Thoracic aorta (tissue), 2 donors: ENCODE measurements at places on chromosomes 3 and 15.

- no peak for DNase-seq
Measured at GRCh38 chr3:43062040-43062563, 43.8 kb downstream of the POMGNT2 start.

- DNase-seq = no peak
Measured at GRCh38 chr3:47850564-47851410, 47.8 kb downstream of the DHX30 start.

DNA sequence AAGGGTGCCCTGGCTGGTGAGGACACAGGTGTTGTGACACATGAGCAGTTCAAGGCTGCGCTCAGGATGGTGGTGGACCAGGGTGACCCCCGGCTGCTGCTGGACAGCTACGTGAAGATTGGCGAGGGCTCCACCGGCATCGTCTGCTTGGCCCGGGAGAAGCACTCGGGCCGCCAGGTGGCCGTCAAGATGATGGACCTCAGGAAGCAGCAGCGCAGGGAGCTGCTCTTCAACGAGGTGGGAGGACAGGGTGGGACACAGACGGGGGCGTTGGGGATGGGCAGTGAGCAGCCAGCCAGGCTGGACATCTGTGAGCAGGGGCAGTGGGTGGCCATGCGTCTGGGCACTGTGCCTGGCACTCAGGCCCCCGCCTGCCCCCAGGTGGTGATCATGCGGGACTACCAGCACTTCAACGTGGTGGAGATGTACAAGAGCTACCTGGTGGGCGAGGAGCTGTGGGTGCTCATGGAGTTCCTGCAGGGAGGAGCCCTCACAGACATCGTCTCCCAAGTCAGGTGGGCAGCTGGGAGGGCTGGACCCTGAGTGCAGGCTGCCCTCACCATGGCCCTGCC is 10.3 kb downstream of the ANKRD63 start:
- no peak for DNase-seq

DNA sequence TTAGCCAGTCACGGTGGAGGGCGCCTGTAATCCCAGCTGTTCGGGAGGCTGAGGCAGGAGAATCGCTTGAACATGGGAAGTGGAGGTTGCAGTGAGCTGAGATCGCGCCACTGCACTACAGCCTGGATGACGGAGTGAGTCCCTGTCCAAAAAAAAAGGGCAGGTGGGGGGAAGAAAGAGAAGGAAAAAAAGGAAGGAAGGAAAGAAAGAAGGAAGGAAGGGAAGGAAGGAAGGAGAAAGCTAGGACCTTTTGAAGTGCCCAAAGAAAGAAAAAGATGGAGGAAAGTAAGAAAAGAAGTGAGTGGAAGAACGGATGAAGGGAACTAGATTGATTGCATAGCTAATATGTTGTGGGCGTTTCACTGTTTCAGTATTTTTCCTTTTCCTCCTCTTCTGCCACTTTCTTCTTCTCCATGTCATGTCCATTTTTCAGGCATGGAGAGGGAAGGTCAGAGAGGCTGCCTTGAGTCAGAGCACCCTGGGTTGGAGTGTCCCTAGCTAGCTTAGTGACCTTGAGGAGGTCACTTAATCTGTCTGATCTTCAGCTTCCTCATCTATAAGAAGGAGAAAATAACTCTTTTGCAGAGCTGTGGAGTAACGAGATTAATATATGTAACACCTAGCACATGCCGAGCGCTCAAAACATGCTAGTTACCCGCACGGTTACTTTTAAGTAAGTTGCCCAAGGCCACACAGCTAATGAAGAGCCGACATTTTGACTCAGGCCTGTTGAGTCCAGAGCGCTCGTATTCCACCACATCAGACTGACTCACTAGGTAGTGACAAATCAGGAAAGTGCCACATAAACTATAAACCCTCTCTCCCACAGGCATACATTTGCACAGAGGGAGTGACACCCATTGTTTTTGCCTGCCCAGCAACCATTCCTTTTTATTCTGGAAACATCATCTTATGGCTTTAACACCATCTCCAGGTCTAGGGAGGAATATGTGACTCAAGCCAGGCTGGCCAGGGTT is 42.2 kb downstream of the BHLHE40 start:
- no peak for DNase-seq

DNA sequence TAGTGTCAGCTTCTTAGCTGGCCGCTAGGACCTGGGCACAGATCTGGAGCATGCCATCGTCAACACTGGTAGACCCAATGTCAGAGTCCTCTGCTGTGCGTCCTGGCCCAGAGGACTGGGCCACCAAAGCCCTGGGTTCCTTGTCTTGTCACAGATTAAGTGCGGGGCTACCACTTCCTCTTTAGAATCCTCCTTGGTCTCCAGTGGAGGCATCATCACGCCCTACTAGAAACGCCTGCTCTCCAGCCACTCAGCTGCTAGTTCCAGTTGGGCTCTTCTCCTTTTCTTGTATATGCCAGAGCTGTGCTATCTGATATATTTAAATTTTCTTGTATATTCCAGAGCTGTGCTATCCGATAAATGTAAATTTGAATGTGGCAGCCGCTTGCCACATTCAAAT is 11.2 kb downstream of the PPCDC start:
- no peak for DNase-seq

GRCh38 chr3:65559643-65560042 is 479.1 kb downstream of the MAGI1 start:
- no peak for DNase-seq

GRCh38 chr3:191105418-191105817 is 93.6 kb upstream of the OSTN start:
- no peak for DNase-seq

DNA sequence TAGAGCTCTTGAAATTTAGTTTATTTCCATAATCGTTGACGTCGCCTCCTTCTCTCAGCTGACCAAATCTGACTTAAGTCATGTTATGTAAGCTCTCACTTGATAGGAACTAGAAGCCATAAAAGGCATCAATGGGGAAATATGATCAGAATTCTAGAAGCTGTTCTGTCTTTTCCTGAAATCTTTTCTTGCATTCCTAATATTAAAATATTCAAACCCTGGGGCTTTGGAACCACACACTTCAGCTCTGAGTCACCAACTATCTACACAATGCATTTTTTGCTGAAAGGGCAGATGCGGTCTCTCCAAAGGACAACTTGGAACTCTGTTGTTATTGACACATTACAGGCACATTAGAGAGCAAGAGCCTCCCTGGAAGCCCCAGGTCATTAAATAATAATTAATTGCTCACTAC is 91.3 kb downstream of the LARS2 start:
- no peak for DNase-seq

- DNase-seq = no peak
Measured at GRCh38 chr3:39118079-39118478, 10.6 kb downstream of the TTC21A start.

GRCh38 chr3:169465417-169465816 is 198.1 kb downstream of the MECOM start:
- no peak for DNase-seq

GRCh38 chr15:71091601-71092000 is 23.7 kb upstream of the THSD4 start:
- no peak for DNase-seq

DNA sequence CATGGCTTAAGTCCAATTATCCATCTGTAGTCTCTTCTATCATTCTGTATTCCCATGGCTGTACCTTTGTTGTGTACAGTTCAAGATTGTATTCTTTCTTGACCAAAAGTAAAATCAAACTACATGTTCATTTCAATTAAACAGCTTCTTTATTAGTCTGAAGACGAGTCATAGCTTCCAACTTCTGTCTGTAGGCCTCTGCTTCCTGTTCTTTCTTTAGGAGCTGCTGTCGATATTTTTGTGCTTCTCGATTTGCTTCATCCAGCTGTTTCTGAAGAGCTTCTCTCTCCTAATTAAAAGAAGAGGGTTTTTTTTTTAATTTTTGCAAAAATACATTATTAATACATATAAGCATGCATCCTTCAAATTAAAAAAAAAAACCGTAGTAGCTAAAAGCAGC is 13.0 kb upstream of the HDC start:
- no peak for DNase-seq

DNA sequence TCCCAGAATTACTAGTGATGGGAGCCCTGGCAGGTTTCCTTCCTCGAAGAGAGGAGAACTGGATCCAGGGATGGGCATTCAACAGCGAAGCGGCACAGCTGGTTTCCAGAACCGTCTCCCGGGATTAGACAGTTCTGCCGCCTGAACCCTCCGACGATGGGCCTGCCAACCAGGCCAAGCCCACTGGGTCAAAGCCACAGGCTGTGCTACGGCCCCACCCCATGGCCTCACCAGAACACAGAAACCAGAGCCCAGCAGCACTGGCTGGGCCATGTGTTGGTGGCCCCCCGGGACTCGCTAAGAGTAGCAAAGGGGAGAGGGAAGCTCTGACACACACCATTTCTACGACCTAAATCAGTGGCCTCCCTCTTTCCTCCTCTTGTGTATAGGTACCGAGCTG is 2.2 kb downstream of the C15orf62 start:
- DNase-seq = no peak

DNA sequence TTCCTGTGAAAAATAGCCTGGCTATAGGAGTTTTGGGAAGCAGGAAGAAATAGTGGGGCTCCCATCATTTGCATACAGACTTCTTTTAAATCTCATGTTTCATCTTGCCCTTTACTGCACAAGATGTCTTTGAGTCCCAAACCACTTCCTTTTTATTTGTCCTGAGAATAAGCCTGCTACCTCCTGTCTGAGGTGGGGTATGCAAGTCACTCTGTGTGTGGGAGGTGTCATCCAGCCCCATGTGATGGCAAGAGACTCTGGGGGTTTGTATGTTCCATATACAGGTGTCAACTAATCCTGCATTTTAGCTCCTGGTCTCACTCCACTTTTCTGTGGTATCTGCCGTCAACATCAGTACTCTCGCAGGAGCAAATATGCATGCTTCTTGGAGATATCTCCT is 102.0 kb downstream of the OTOL1 start:
- DNase-seq = no peak

GRCh38 chr15:29067949-29068348 is 182.2 kb downstream of the APBA2 start:
- no peak for DNase-seq

DNA sequence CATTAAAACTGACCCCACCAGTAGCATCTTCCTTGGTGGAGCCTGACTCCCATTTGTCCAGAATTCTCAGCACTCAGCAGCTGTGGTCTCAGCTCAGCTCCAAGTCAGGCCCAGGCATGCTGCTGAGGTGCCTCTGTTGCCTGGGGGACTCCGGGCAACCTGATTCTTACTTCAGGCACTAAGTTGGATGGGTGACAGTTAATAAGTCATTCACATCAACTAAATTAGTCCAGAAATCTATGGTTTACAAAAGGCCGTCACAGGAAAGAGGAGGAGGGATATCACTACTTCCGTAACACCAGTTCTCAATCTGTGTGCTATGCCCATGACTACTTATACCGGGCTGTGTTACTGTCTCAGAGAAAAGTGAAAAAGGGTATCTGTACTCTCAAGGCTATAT is 310.2 kb downstream of the SATB1 start:
- DNase-seq = no peak

- no peak for DNase-seq
Measured at GRCh38 chr3:164537485-164537884, 540.8 kb downstream of the SI start.

- no peak for DNase-seq
Measured at GRCh38 chr15:29631076-29632070, 190.9 kb downstream of the TJP1 start.

- DNase-seq = no peak
Measured at GRCh38 chr3:117011687-117012250, 302.2 kb downstream of the TUSC7 start.

GRCh38 chr3:143298886-143299535 is 179.4 kb downstream of the CHST2 start:
- no peak for DNase-seq

GRCh38 chr3:56795829-56796185 is 5.9 kb downstream of the ARHGEF3 start:
- DNase-seq = no peak

- DNase-seq = no peak
Measured at GRCh38 chr15:65332391-65333147, 28.1 kb downstream of the RNU5B-1 start.

GRCh38 chr3:129315223-129315997 is 36.7 kb downstream of the HMCES start:
- DNase-seq = no peak

- DNase-seq = no peak
Measured at GRCh38 chr3:122988508-122988907, 39.1 kb downstream of the SEMA5B start.

DNA sequence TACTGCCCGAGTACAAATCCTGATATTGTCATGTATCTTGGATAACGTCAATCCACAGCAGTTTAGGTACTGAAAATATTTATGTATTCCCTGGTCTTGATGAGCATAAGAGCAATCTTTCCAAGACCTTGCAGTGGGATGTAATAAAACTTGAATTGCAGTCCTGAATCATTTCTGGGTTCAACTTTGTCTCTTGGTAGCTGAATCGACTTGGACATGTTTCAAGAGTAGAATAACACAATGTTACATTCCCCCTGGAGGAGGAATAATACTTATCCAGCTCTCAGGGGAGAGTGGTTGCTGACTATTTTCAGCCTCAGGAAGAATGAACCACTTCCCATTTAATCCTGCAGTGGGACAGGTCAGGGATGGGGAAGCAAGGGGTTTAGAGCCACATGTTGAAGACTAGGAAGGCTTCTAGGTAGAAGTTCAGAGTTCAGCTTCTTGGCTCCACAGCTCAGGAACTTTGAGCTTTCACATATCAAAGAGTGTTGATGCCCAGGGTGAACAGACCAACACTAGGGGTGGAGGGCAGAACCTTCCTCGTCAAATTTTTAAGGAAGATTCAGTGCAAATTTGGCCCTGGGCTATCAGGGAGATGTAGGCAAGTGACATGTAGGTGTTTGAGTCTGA is 43.4 kb upstream of the GPD1L start:
- no peak for DNase-seq

DNA sequence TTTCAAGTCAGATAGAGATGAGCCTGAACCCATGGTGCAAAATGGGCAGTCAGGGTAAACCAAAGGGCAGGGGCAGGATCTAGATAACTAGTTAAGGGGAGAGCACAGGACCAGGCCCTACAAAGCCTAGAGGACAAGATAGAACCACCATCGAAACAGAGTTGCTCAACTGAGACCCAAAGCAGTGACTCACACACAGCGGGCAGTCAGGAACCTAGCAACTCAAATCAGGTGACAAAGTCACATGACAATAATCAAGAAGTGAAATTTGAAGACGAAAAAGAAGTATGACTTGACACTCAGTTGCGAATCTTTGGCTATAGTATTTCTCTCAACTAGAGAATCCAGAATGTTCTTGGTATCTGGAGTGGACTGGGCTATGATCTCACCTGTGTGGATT is 136.0 kb upstream of the PTPRG start:
- DNase-seq = no peak

- no peak for DNase-seq
Measured at GRCh38 chr15:62588938-62589670, 424.0 kb upstream of the C2CD4B start.

DNA sequence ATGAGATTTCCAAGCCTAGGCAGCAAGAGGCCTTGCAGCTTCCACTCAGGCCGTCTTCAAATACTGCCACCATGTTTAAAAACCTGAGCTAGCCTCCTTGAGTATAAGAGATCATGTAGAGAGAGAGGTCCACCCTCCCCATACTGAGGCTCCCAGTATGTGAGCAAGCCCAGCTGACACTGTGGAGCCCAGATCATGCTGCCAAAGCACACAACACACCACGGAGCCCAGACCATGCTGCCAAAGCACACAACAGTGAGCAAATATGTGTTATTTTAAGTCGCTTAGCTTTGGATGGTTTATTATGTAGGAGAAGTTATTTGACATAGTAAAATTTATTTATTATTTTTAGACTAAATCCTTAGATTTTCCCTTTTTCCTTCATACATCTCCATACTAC is 333.7 kb downstream of the CTNNB1 start:
- DNase-seq = no peak
